ENCODE measurements at places on chromosomes 5 and 9.

- DNase-seq = no peak
These were observed 336.7 kb downstream of the AGTPBP1 start for GRCh38 chr9:85404911-85405565.

- DNase-seq = no peak
These were observed 23.5 kb downstream of the ITGA1 start for GRCh38 chr5:52811067-52811749.

GRCh38 chr5:116681334-116682013 lies 106.9 kb upstream of the SEMA6A start:
- DNase-seq = no peak

- DNase-seq = peak; percentile 40
These were observed 141.5 kb downstream of the FSTL4 start for GRCh38 chr5:133470841-133471240.

DNA sequence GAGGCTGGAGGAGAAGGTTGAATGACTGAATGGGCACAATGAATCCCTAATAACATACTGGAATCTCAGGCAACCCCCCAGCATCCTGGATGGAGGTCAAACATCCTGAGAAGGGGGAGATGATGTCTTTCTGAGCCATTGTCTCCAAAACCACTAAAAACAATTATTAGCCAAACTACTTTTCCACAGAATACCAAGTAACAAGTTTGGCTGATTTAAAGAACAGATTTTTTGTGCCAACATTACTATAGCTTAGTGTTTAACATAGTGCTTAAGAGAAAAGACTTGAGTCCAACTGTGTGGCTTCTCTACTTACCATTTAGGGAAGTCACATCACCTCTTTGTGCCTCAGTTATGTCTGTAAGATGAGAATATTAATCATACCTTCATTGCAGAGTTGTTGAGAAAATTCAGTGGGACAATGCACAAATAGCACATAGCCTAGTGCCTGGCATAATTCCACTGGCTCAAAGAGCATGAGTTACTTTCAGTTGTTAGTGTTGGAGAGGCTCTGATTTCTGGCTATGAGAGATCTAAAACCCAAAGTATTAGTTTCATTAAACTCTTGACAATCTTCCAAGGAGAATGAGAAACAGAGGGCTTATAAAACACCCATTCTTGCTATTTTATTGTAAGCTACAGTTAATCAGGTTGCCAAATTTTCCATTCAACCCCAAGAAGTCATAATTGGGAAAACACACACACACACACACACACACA lies 111.3 kb upstream of the NR3C1 start:
- DNase-seq = no peak

- peak; percentile 83 for DNase-seq
These were observed at the start of gene SYK for GRCh38 chr9:90801241-90801972. SYK (plus strand) TSS chr9:90801819; CDS start chr9:90843899, 42,080 bp downstream.

- DNase-seq = no peak
These were observed 16.0 kb downstream of the ANGPTL2 start for GRCh38 chr9:127106466-127106855.

- no peak for DNase-seq
These were observed 1.7 kb upstream of the DCP2 start for GRCh38 chr5:112974901-112975300.

GRCh38 chr9:74293479-74293878 lies 203.7 kb upstream of the RORB start:
- no peak for DNase-seq
